ENCODE measurements at places on chromosomes 3 and 15.

DNA sequence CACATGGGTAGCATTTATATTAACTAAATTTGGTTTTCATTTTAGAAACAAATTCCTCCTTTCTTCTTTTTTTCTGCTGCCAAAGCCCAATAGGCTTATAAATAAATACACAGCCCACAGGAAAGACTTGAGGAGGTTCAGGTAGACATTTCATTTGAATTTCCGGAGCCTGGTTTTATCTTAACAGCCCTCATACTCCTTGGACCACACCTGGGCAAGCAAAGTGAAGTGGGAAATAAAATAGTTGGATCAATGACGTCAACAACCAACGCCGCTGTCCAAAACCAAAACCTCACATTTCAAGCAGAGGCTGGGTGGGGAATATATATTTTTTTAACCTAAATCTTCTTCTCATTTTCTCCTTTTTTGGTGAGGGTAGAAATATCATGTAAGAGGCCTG lies 53.2 kb downstream of the RFTN1 start:
- no peak for DNase-seq

GRCh38 chr15:71559098-71559497 lies 251.3 kb upstream of the NR2E3 start:
- DNase-seq = peak; percentile 43

DNA sequence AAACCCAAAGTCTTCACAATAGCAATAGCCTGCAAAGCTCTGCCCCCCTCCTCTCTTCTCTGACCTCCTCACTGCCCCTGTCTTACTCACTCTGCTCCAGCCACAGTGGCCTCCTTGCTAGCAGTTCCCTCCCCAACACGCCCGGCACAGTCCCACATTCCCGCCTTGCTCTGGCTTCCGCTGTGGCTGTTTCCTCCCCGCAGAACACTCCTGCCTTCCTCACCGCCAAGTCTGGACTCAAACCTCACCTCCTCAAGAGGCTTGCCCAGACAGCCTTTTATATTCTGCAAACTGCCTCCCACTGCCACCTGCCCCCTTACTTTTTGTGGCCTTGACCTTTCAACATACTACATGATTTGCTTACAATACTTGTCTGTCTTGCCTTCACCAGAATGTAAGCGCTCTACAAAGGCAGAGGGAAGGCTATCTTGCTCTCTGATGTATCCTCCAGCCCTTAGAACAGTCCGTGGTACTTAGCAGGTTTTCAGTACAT lies 406 bp upstream of the MPI start:
- no peak for DNase-seq

DNA sequence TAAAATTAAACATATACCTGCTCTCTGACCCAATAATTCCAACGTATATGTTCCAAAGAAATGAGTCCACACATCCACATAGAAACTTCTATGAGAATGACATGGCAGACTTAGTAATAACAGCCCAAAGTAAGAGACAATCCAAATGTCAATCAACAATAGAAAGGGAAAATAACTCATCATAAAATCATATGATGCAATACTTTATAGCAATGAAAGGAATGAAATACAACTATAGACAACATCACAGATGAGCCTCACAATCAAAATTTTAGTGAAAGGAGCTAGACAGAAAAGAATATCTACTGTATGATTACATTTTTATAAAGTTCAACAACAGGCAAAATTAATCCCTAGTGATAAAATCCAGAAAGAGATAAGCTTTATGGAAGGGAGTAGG lies 23.6 kb upstream of the KCNH8 start:
- DNase-seq = no peak

DNA sequence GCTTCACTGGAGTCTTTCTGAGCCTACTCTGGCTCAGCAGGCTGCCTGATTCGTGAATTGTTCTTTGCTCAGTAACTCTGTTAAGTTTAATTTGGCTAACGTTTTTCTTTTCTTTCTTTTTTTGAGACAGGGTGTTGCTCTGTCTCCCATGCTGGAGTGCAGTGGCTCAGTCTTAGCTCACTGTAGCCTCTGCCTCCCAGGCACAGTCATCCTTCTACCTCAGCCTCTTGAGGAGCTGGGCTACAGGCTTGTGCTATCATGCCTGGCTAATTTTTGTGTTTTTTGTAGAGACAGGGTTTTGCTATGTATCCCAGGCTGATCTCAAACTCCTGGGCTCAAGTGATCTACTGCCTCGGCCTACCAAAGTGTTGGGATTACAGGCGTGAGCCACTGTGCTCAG lies 165.0 kb downstream of the PEX5L start:
- no peak for DNase-seq

Data from GM04504 (cell line).